ENCODE measurements at places on chromosomes 4 and X.

DNA sequence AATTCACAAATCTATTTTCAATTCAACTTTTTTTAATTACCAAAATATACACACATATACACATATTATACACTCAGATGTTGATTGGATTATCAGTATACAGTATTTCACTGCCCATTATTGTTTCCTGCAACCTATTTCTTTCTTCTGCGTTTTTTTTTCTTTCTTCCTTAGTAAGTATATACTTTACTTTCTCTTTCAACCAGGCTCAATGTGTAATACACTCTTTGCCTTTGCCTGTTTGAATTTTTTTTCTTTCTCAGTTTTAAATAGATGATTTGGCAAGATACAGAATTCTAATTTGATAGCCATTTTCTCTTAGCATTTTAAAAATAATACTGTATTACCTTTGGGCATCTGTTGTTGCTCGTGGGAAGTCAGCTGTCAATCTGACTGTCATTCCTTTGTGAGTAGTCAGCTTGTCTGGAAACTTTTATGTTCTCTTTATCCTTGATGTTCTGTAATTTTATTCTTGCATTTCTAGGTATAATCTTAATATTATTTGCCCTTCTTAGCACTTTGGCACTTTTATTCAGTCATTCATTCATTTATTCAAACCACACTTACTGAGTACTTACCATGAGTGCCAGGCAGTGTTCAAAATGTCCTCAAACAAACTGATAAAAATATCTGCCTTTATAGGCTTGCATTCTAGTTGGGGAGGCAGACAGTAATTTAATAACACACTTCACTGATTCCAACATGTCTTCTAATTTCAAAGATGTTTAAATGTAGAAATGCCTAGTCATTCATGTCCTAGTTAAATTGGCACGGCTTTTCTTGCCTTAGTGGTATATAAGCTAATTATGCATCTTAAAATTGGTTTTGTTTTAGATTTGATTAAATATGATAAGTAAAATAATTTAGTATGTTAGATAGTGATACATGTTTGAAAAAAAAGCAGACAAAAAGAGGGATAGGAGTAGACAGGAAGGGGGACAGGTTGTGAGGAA lies 3.7 kb downstream of the USP38 start:
- DNase-seq, result no peak

DNA sequence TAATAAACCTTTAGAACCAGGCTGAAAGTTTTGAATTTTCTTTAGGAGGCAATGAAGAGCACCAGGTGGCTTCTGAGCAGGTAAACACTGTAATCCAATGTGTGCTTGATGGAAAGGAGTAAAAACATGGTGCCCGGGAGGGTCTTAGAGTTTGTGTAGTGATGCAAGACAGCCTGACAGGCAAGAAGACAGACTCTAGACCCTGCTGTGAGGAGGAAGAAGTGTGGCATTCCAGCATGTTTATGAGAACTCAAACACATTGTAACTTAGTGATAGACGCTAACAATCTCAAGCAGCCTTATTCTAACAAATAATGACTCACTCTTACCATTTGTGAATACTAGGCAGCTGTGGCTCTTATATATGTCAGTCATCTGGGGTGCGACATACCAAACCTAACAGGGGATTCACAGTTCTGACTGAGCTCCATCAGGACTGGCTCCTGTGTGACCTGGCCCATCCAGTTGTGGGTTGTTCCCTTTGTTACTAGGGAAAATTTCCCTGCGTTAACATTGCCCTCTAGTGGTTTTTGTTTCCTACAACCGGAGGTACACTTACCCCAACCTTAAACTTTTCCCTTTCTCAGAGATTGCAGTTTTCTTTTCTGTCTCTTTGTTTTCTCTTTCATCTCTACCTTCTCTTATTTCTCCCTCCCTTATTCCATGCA lies 53.8 kb downstream of the VSIG4 start:
- peak; percentile 9 for DNase-seq

DNA sequence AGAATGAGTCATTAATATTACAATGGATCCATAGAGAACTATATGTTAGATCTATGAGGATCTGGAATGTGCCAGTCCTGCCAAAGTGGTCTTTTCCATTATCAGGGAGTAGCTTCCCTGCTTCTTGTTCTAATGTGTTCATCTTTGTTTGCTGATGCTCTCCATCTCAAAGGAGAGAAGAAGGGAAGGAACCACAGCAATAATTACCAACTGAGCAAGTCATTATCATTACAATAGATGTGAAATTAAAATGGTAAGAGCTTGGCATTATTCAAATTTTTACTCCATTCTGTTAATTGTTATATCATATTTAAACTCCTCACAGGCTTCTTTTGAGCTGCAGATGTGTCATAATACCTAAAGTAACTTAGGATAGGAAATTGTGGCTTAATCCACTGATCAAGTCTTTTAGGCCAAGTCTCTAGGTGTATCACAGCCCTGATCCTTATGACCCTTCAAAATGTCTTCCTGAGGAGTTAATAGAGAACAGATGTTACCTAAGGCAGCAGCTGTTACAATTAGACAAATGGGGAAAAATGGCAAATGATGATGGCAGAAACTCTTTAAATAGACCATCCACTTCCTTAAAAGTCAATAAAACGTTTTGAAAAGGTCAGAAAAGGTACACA lies 1492.7 kb upstream of the IGFBP7 start:
- DNase-seq, result no peak

DNA sequence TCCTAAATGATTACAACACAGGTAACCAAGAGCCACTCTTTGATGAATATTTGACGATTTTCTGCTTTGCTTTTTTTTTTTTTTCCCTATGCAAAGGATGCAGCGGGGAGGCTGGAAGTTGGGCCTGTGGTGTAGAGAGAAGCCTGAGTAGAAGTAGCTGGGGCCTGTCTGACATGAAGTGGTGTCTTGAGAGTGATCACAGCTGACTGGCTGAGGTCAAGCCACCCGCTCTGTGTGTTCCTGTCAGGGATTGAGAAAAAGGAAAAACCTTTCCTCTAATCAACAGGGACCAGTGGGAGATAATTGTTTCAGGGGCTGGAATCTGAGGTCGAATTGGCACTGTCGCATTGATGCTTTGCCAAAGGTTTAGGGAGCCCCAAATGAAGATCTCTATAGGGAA lies 258.7 kb downstream of the GRIA3 start:
- no peak for DNase-seq

DNA sequence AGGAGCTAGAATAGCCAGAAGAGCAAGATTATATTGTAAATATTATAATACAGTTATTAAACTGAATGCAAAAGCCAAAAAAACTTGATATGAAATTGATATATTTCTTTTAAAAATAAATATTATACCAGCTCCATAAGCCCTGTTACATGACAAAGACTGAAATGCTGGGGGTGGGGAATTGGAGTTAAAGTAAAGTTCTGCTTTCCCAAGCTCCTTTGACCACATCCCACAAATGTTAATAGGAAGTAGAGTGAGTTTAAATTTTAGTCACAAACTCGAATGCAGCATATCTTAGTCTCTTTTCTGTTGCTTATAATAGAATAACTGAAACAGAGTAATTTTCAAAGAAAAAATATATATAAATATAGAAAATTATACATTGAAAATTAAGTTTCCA lies 46.9 kb upstream of the NFKB1 start:
- DNase-seq, result no peak

GRCh38 chr4:168099195-168099594 lies 6.9 kb downstream of the ANXA10 start:
- no peak for DNase-seq

Data from activated CD8-positive, alpha-beta memory T cell treated with anti-CD3 and anti-CD28 coated beads for 1 hour (primary cell).